Hepatocyte (in vitro differentiated cells): ENCODE measurements at places on chromosomes 4 and X. TPM values are rescaled to one million over a fixed set of nuclear protein-coding genes. Genes with fewer than 3 reads are reported as not detected.

Gene FDCSP
- not detected in 2 replicates for polyA plus RNA-seq

DNA sequence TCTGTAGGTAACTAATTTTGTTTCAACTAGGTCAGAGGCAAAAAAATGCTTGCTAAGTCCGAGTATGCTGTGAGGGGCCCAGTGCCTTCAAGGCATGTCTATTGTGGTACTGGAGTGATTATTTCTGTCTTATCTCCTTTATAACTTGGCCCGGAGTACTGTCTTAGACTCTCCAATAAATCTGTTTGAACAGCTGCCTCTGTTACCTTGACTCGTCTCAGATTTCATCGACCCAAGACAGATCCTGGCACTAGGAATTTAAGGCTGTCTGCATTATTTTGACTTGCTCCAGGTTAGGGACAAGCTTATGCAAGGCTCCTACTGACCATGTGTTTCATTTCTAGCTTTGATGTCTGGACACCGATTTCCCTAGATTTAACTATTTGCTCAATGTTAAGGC is 41.1 kb upstream of the NKAP start:
- DNase-seq = no peak

Gene PCDH7
- 34.0 and 37.2 TPM in 2 replicates for polyA plus RNA-seq

GRCh38 chr4:152678841-152679240 is 956 bp downstream of the TMEM154 start:
- no peak for DNase-seq

Gene CXCL1
- 28.8 and 33.5 TPM in 2 replicates for polyA plus RNA-seq
